ENCODE measurements at places on chromosomes 3 and 15. TPM values are rescaled to one million over a fixed set of nuclear protein-coding genes. Genes with fewer than 3 reads are reported as not detected.

ESYT3 gene
- 0.20 TPM for total RNA-seq

- no peaks in the 10 kb centered on the region for H3K4me1 ChIP-seq
- H3K4me3 ChIP-seq, result no peak overlapping the region
- H3K36me3 ChIP-seq, result no peaks in the 10 kb centered on the region
- no peak overlapping the region for H3K27ac ChIP-seq
- no peak for DNase-seq
- no peaks in the 10 kb centered on the region for H3K27me3 ChIP-seq
Observed at GRCh38 chr3:89180334-89180733, 72.9 kb downstream of the EPHA3 start.

GRCh38 chr3:189168711-189169110 lies 3.1 kb upstream of the TPRG1 start:
- no peaks in the 10 kb centered on the region for H3K36me3 ChIP-seq
- H3K27ac ChIP-seq, result no peak overlapping the region
- H3K4me1 ChIP-seq, result peaks cover 20% of the 10 kb centered on the region
- DNase-seq, result no peak
- H3K27me3 ChIP-seq, result no peaks in the 10 kb centered on the region

- no peaks in the 10 kb centered on the region for H3K4me1 ChIP-seq
- no peak overlapping the region for H3K4me3 ChIP-seq
- H3K27me3 ChIP-seq, result no peaks in the 10 kb centered on the region
- DNase-seq, result no peak
- H3K36me3 ChIP-seq, result no peaks in the 10 kb centered on the region
- no peak overlapping the region for H3K27ac ChIP-seq
Observed at GRCh38 chr3:123337226-123337625, 111.7 kb downstream of the ADCY5 start.

Measured in T-cell (primary cell).